Tracheal epithelial cell (primary cell): ENCODE measurements at places on chromosomes 3 and 15. TPM values are rescaled to one million over a fixed set of nuclear protein-coding genes. Genes with fewer than 3 reads are reported as not detected.

The LRTM1 gene
- total RNA-seq = not detected in 2 replicates

The TNFSF10 gene
- 30.5 and 113 TPM in 2 replicates for total RNA-seq

The GOLGA8S gene
- not detected in 2 replicates for total RNA-seq

The DPPA2 gene
- total RNA-seq = not detected in 2 replicates

The CPN2 gene
- not detected in 2 replicates for total RNA-seq

The ZPLD1 gene
- 1.7 and 12.8 TPM in 2 replicates for total RNA-seq
